Fibroblast of skin of left quadriceps (primary cell): ENCODE measurements at places on chromosomes 12 and 14.

GRCh38 chr14:65184032-65184764, 81.9 kb upstream of the MAX start:
- no peak for DNase-seq

DNA sequence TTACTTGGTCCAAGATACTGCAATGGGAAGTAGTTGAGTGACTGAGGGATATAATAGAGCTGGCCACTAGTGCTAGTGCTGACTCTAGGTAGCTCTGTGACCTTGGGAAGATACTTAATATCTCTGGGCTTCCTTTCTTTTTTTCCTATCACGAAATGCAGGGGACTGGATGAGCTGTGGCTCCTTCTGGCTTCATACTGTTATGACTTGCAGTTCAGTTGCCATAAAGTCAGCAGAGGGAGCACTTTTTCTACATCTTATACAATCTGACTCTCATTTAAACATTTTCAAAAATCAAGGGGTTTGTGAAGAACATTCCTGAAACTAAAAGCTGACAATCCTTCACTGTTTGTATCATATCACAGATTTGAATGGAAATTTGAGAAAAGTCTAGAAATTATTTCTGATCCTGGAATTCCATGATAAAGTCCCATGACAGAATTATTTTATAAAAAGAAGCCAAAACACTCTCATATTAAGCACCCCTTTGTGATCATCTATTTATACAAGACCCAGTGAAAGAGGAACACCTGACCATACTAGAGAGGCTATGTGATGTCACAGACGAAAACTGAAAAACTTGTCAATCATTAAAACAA, 5.3 kb downstream of the BHLHE41 start:
- DNase-seq, result peak; percentile 53

DNA sequence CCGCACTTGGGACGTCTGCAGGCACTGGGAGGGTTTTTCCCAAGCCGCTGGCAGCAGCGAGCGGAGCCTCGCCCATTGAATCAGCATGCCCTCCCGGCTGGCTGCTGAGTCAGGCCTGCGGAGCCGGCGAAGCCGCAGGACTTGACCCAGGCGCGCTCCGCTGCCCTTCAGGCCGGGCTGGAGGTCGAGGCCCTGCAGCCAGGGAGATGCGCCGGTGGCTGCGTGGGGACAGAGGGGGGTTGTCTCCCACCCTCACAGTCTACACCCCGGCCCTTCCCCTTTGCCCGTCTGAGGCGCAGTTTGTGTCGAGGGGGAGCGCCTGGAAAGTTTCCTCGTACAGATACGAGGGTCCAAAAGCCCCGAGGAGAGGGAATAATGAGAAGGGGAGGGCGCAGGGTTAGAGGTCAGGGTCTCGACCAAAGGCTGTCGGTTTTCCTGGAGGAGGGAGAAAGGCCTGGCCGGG, 759 bp upstream of the KLC1 start:
- DNase-seq, result no peak

DNA sequence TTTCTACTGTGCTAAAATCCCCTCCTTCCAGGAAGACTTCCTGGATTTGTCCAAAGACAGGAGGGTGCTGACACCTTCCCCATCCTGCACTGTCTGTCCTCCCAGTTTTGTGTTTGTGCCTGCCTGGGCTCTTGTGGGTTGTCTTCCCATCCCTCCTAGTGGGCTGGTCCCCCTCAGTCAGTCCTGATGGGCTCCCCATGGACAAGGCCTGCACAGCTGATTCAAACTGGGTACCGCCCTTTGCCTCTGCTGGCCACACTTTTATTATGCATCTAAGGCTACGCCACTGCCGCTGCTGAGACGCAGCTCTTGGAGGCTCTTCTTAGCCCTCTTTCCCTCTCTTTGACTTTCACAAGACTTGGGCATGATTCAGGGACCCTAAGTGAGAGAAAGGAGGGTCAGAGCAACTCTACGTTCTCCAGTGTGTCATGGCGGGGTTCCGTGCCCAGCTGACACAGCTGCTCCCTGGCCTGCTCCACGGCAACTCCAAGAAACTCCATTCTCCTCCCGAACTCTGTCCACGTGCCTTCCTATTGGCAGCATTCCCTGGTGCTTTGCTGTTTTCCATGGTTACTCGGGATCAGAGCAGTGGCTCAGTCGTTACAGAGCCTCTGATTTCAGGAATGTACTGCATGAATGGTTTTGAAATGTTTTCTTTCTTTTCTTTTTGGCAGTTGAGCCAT, 3.8 kb upstream of the KRT85 start:
- DNase-seq, result peak; percentile 20

GRCh38 chr12:52246720-52247621, 13.9 kb downstream of the KRT7 start:
- DNase-seq, result no peak

GRCh38 chr12:31002999-31003398, 70.7 kb upstream of the DDX11 start:
- no peak for DNase-seq

DNA sequence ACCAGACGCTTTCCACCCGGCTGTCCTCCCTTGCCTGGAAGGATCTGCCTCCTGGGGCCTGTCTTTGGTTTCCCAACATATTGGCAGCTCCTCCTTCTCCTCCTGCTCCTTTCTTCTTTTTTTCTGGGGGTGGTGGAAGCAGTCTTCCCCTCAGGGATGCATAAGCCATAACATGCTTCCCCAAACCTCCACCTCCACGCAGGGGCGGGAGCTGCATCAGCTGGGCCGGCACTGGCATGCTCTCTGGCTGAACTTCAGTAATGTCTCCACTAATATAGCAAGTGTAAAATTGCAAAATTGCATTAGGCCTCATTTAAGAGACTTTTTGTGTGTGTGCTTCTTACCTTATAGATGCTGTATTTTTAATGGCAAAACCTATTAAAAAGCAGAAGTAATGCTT, 58.6 kb downstream of the GLT1D1 start:
- no peak for DNase-seq

- DNase-seq, result no peak
Observed at GRCh38 chr14:57182760-57183503, 85.8 kb downstream of the EXOC5 start.

DNA sequence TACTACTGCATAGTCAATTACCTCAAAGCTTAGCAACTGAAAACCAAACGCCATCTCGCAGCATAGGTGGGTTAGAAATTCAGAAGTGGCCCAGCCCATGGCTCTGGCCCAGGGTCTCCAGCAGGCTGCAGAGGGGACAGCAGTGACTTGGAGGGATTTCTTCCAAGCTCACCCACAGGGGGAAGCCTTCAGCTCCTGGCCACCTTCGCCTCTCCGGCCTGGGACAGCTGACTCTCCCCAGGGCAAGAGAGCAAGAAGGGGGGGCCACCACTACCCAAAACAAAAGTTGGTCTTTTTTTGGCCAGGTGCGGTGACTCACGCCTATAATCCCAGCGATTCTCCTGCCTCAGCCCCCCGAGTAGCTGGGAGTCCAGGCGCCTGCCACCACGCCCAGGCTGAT, 32.2 kb upstream of the ANKRD9 start:
- no peak for DNase-seq

DNA sequence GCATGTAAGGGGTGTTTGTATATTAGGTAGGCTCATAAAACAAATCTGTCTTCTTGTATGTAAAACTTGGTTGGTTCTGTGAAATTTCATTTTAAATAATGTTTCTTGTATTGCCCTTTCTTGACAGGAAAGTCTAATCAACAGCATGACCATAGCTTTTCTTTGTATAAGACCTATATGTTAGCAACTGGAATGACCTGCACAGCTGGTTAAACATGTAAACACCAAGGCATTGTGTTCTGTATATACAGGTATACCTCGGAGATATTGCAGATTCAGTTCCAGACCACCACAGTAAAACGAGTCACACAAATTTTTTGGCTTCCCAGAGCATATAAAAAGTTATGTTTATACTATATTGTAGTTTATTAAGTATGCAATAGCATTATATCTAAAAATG, 183.6 kb downstream of the ERC1 start:
- DNase-seq, result no peak

- DNase-seq, result no peak
Observed at GRCh38 chr12:113914806-113915205, 51.3 kb downstream of the RBM19 start.

- no peak for DNase-seq
Observed at GRCh38 chr12:50401500-50402081, 906 bp downstream of the LARP4 start.

DNA sequence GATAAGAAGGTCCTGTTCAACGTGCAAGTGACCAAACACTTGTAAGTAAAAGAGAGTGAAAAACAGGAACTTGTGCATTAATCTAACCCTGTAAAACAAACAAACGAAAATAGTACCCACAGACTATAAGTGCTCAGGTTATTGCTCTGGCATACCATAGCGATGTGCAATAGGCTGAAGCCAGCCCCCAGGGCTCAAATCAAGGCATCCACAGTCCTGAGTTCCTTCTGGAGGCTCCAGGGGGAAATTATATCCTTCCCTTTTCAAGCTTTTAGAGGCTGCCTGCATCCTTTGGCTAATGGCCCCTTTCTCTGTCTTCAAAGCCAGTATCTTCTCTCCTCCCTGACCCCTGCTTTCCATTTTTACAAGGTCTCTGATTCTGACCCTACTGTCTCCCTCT, 8.1 kb upstream of the CMAS start:
- no peak for DNase-seq

DNA sequence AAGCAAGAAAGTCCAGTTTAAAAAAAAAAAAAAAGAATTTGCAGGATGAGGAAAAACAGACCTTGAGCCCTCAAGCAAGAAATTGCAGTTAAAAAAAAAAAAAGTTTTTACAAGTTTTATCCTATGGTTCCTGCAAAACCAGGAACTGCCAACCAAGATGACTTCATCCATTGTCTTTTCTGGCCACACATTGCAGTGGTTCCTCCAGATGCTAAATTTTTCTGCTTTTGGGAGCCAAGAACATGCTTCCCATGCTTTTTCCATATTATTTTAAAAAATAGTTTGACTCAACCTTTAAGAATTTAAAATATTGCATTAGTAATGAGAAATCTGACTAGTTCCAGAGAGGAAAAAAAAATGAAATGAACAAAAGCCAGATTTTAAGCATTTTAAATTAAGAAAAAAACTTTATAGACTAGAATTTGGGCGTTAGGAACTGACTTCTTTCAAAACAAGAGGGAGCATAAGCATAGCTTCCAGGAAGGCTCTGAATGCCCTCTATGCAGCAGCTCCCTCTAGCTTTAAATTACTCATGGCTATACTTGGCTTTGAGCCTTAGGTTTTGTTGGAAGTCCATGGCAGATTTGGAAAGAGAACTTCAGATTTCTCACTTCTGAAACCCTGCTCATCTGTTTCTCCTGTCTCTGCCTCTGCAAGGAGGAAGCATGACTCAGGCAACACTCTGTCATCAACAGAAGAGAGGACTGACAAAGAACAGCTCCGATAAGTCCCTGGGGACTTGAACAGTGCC, 124.5 kb downstream of the GPR65 start:
- DNase-seq, result peak; percentile 75

- DNase-seq, result no peak
Observed at GRCh38 chr14:69784942-69785341, 12.1 kb downstream of the SLC10A1 start.

- no peak for DNase-seq
Observed at GRCh38 chr14:99559286-99559990, 44.6 kb downstream of the CCDC85C start.

DNA sequence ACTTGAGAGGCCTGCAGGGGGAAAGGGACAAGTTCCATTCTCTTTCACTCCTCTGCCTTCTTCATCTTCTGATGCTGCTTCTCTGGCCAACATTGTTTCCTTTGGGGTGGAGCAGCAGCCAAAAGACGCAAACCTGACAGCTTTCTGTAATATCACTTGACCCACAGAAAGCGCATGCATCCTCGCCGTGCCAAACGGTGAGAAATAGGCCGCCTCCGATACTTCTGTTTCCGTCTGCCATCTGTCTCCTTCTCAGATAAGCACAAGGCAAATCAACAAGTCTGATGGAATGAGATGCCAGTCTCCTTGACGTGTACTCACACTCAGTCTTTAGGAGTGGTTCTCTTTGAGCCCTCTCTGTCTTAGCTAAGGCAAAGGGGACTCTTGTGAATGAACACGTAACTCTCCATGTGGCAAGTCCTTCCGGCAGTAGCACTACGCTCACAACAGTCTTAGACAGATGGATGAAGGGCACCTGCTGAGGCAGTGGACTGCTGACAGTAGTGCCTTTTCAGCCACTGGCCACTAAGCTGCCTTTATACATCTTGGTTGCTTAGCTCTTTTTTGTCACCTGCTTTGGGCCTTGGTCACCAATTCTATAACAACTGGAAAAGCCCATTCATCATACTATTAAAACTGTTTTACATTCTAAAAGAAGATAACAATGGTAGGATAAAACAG, 214.1 kb downstream of the FBXL14 start:
- DNase-seq, result no peak

DNA sequence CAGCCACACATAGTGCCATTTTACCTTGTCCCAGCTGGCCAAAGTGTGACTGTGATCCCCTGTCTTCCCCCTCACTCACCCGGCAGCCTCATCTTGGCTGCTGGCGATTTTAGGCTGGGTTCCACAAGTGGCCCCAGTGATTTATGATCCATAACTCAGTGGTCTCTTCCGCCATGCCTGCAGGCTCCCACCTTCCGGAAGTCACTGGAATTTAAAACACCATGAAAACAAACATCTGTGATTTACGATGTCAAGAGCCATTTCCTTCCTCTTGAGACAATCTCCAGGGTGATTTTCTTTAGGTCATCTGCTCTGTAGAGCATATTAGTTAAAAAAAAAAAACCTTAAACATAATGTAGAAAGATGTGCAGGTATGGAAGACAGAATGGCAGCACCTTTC, 282.3 kb downstream of the CACNA1C start:
- DNase-seq, result no peak

DNA sequence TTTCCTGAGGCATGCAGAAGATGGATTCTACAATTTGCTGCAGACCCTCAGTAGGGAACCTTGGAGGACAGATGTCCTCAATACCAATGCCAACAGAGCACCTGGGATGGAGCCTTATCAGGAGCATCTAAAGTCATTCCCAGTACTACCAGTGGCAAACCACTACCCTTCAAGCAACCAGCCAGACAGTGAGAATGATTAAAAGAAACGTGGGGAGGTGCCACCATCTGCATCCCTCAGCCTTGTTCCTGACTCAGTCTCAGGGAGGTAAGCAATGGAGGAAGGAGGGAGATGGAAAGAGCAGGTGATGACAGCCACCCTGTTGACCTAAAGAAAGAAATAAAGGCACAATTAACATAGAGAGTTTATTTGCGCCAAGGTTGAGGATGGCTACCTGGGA, 175.2 kb upstream of the GRIN2B start:
- no peak for DNase-seq

DNA sequence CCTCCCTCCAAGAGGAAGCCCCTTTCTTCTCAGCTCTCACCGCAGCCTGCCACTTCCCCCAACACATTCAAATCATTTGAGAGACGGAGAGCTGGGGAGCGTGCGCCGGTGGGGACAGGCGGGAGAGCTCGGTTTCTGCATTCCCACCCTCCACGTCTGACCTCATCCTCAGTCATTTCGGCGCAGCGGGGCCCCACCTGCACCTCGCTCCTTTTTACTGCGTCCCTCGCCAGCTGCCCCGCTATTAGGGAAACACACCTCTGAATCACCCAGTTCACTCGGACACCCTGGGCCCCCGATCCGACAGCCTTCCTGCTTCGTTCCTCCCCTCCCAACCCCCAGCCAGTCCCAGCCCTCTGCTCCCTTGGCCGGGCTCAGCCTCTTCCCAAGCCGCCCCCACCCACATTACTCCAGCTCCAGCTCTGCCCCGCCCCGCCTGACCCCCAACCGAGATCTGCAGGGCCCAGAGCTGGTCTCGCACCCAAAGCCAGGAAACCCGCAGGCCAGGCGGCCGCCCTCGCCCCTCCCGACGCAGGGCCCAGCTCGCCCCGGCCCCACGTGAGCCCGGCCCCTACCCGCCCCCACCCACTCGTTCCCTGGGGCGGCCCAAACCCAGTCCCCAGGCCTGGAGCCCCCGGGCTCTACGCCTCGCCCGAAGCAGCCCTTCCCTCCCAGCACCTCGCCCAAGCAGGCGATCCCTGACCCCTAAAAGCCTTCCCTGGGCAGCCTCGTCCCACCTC, 783 bp downstream of the CORO1C start:
- DNase-seq, result no peak
